ENCODE measurements at places on chromosomes 12 and 14.

- DNase-seq: no peak
These were observed 550.7 kb downstream of the SLC6A15 start for GRCh38 chr12:84361651-84362551.

DNA sequence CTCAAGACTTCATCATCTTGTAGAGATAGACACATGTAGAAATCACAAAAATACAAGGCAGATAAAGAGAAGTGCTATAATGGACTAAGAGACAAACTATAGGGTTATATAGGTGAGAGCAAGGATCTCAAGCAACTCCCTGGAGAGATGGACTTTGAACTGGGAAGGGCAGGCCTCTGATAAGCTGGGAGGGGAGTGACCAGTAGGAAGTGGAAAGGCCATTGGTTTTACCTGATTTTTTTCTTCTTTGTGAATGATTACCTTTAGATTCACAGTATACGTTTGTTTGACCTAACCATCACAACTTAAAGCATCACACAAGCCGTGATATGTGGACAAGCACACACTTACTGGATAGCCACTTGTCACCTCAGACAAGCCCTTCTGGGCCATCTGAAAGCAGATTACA is 5.2 kb upstream of the TEP1 start:
- no peak for DNase-seq

GRCh38 chr12:121423682-121424623 is 24.0 kb downstream of the RNF34 start:
- DNase-seq: no peak

- DNase-seq: no peak
These were observed 27.1 kb upstream of the MANSC4 start for GRCh38 chr12:27807063-27807703.

DNA sequence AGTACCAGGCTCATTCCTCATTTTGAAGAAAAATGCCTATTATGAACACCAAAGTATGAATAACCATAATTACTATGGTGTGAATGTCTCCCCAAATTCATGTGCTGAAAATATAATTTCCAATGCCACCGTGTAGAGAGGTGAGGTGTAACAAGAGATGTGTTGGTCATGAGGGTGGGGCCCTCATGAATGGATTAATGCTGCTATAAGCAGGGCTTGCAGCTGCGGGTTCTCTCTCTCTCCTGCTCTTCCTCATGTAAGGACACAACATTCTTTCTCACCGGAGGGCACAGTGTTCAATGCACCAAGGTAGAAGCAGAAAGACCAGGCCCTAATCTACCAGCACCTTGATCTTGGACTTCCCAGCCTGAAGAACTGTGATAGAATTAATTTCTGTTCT is 70.0 kb downstream of the TMTC1 start:
- DNase-seq: peak; percentile 11

- no peak for DNase-seq
These were observed 610.7 kb downstream of the VRK1 start for GRCh38 chr14:97407701-97408407.

- peak; percentile 71 for DNase-seq
These were observed 40.1 kb upstream of the EVL start for GRCh38 chr14:100025111-100025510.

DNA sequence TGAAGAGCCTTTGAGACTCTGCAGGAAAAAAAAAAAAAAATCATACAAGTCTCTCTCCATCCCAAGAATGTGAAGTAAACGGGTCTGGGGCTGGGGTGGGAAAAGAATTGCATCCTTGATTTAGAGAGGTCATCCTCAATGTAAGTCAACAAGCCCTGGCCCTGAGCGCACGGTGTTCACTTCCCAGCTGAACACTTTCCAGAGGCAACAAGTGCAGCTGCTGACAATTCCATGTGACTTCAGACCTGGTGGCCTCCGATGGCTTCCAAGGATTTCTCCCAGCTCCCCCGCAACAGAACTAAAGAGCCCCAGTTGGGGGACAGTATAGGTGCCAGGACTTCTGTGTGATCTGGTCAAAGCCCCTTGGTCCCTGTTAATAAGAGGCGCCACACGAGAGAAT is 2.4 kb downstream of the RILPL1 start:
- DNase-seq: no peak

DNA sequence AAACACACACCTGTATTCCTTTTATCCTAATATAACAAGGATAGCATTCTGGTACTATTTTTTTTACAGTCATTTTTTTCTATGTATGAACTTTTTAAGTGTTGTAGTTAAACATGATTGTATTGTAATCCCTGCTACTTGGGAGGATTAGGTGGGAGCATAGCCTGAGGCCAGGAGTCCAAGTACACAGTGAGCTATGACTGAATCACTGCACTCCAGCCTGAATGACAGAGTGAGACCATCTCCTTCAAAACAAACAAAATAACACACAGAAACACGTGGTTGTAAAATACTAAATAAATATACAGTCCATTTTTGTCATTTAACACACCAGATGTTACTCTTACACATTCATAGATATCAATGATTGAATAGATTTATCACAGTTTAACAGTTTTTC is 56.9 kb downstream of the MAP4K5 start:
- DNase-seq: peak; percentile 11

- no peak for DNase-seq
These were observed 102.1 kb downstream of the MYRFL start for GRCh38 chr12:69927164-69927563.

- DNase-seq: no peak
These were observed 41.1 kb downstream of the PSMA6 start for GRCh38 chr14:35333264-35333730.

- DNase-seq: no peak
These were observed 295.5 kb downstream of the EGLN3 start for GRCh38 chr14:33655421-33655820.

DNA sequence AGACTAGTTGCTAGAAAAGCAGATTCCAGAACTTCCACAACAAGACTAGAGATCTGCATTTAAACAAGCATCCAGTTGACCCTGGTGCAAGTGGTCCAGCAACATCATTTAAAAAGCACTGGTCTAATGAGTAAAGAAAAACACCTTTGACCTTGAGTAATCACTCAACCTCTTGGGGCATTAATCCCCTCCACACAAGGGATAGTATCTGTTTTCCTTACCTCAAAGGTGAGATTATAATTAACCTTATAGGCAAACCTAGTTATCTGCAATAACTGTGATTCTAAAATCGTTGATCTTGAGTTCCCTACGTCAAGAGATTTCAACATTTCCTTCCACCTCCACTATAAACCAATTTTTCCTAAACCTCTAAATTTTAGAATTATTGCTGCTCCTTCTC is 1.1 kb downstream of the KDM5A start:
- no peak for DNase-seq

- DNase-seq: no peak
These were observed 86.5 kb upstream of the SLC38A2 start for GRCh38 chr12:46459111-46459510.

DNA sequence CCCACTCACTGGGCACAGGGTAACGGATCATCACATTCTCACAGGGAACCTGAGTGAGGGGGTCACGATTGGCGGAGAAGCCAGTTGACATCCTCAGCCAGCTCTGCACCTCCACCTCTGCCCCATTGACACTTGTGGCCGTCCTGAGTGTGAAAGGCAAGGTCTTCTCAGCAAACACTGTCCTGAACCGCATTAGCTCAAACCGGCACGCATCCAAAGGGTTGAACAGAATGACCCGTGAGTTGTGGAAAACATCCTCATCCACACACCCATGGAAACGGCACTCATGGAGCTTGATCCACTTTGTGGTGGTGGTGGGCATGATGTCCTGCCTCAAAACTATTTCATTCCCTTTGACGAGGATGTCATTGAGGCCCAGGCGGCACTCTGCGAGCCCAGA is 56.3 kb upstream of the GTF2A1 start:
- no peak for DNase-seq

- DNase-seq: no peak
These were observed 51.9 kb downstream of the CCDC91 start for GRCh38 chr12:28242129-28242495.

- no peak for DNase-seq
These were observed 3.4 kb downstream of the CCER1 start for GRCh38 chr12:90951432-90952105.

DNA sequence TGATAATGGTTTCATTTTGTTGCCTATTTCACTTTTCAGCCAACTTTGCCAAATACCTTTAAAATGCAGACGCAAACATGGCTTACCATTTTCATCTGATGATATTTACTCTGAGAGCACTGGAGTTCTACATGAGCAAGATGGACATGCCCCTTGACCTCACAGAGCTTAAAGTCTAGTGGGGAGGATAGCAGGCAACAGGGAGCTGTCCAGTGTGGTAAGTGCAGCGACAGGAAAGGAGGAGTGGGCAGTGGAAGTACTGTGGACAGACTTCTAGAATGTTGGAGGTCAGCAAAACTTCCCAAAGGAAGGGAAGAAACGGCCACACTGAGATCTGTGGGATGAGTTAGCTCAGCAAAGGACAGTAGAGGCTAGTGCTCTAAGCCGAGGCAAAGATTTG is 25.3 kb downstream of the LRIG3 start:
- DNase-seq: no peak

GRCh38 chr12:110647631-110648040 is 33.7 kb downstream of the TCTN1 start:
- DNase-seq: no peak

GRCh38 chr14:54597795-54598443 is 31.0 kb downstream of the SAMD4A start:
- no peak for DNase-seq

- no peak for DNase-seq
These were observed 87.0 kb downstream of the TRMT5 start for GRCh38 chr14:60893911-60894310.

DNA sequence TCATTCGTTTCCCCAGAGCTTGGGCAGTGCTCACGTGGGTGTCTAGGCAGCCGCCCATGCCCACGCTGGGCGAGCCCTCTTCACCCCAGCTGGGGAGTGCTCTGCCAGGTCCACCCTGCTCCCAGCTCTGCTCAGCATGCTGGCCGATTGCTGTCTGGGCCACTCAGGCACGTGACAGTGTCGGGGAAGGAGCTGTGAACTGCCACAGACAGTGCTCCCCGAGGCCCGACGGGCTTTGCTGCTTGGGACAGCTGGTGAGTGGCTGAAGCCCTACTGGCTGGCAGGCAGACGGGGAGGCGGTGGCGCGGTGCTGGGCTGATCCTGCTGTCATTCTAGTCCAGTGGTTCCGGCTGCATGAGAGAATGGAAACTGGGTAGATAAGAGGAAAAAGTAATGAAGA is 15.8 kb downstream of the NOC4L start:
- DNase-seq: no peak

GRCh38 chr14:64324895-64325294 is 30.7 kb upstream of the ESR2 start:
- DNase-seq: no peak

DNA sequence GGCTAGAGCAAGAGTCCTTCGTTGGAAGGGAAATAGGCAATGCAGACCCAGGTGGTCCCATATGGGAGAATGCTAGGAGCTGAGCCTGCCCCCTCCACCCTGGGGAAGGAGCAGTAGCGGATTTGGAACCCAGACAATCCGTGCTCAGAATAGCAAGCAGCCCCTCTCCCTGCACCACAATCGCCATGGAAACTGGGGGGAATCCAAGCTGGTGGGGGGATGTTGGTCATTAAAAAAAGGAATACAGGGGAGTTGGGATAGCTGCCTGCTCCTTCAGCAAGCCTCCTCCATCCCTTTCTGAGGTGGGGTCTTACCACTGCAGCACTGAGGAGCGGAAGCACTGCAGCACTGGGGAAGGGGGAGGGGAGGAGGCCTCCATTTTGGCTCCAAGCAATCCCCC is 2.9 kb downstream of the RND1 start:
- no peak for DNase-seq

- DNase-seq: no peak
These were observed 1.8 kb downstream of the GPR162 start for GRCh38 chr12:6823182-6824084.

GRCh38 chr14:72688990-72689671 is 204.8 kb downstream of the DPF3 start:
- peak; percentile 59 for DNase-seq

GRCh38 chr12:116236976-116237375 is 40.5 kb downstream of the MED13L start:
- no peak for DNase-seq

DNA sequence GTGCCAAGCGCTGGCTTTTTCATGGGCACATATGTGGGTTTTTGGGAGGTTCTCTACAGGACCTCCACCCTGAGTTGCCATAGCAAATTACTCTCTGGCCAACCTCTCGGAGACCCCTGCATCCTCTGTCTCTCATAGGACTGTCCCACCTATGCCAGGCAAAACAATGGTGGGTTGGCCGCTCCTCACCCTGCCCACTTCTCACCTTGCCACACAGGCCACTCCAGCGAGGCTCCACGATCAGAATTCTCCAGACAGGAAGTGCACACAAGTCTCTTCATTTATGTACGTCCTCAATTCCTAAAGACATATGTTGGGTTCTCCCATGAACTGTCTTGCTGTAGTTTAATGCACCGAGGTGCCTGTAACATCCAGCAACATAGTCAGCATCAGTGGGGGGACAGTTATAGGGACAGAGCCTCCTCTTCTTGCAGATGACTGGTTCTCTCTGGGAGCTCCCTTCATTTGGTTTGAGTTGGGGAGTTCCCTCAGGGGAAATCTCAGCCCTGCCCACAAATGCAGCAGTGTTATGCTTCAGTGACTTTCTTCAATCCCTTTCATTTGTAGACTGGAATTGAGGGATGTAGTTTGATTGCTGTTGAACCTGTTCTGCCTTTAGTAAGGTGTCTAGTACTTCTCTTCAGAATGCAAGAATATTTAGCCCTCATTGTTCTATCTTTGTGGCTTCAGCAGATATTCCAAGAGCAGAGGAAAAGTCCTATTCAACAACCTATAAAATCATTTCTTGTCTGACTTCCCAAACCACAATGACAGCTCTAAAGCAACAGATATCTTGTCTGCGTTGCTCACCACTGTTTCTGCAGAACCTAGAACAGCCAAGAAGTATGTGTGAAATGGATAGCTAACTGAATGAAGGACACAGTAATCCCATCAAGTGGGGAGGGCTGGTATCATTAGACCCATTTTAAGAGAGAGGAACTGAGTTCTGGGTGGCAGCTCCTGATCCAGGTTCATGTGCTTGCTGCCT is 2.8 kb upstream of the LTBP2 start:
- no peak for DNase-seq

GRCh38 chr12:50621399-50622300 is 116.9 kb downstream of the DIP2B start:
- DNase-seq: no peak

DNA sequence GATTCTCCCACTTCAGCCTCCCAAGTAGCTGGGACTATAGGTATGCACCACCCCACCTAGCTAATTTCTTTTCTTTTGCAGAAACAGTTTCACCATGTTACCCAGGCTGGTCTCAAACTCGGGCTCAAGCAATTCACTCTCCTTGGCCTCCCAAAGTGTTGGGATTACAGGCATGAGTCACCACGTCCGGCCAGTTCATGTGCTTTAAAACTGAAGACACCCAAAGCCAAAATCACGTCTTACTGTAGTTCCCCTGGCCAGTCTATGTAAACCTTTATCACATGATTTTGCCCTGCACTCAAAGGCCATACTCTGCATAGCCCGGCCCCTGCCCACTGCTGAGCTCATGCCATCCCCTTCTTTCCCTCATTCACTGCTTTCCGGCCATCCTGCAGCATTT is 4.5 kb downstream of the ALKBH2 start:
- no peak for DNase-seq

DNA sequence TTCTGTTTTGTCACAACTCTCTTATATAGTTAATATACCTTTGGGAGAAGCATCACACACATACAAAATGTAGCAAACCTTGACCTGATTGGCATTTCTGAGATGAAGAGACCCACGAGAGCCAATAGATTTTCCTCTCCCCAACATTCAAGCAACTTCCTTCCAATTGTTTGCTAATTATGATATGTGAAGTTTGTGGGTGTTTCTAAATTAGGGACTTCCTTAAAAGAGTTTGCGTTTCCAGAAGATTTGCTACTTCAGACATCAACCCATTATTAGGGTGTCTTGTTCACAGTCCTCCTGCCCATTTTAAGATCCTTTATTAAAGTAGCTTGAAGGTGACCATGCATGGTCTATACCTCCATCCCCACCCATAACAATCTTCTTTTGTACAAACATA is 9.4 kb downstream of the AICDA start:
- no peak for DNase-seq

All from NCI-H82 (cell line).